ENCODE measurements at places on chromosomes 6 and 20.

GRCh38 chr20:4797275-4797674 is 75.6 kb downstream of the PRND start:
- no peak for DNase-seq

- DNase-seq: no peak
These were observed 63.0 kb upstream of the IMPG1 start for GRCh38 chr6:76135481-76135880.

DNA sequence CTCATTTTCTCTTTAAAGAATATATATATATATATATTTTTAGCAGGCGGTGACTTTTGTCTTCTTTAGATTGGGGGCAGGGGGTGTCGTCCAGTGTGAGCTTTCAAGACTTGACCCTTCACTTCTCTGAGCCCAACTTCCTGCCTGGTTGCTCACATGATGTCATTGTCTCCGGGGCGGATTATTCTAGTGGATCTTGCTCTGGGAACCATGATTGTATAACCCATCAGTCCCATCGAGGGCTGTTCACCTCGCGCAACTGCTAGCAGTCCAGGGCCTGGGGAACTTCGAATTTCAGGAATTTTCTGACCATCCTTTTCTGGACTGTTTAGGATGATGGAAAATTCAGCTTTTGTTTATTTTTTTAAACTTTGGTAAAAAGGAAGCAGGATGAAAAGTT is 1.0 kb downstream of the IGF2R start:
- DNase-seq: no peak

GRCh38 chr6:20877008-20877937 is 343.0 kb downstream of the CDKAL1 start:
- peak; percentile 79 for DNase-seq

- DNase-seq: no peak
These were observed 120.5 kb downstream of the HIVEP2 start for GRCh38 chr6:142824426-142824825.

GRCh38 chr20:8049310-8049709 is 29.7 kb upstream of the TMX4 start:
- DNase-seq: no peak

DNA sequence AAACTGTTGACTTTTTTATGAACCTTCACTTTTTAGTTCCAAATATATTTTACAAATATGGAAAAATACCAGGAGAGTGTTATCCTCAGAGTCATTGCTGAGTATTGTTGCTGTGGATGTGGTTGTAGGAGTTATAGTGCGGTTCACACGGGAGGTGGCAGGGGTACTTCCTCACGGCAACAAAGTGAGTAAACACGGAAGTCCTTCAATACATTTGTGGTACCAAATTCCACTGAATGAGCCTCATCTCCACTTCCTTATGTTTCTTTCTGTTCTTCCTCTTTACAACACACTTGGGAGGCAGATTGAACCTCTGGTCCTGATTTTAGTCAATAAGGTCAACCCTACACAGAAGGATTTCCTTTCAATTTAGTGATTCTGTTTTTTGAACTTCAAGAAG is 371.8 kb downstream of the BTBD3 start:
- DNase-seq: no peak

DNA sequence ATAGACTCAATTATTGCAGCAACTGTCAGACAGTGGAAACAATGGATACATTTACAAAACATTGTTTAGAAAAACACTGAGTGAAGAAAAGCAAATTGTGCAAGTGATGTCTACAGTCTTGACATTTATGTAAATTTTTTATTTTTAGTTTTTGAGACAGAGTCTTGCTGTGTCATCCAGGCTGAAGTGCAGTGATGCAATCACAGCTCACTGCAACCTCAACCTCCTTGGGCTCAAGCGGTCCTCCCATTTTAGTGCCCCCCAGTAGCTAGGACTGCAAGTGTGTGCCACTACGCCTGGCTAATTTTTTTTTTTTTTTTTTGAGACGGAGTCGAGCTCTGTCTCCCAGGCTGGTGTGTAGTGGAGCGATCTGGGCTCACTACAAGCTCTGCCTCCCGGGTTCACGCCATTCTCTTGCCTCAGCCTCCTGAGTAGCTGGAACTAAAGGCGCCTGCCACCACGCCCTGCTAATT is 9.7 kb downstream of the CNBD2 start:
- DNase-seq: no peak

DNA sequence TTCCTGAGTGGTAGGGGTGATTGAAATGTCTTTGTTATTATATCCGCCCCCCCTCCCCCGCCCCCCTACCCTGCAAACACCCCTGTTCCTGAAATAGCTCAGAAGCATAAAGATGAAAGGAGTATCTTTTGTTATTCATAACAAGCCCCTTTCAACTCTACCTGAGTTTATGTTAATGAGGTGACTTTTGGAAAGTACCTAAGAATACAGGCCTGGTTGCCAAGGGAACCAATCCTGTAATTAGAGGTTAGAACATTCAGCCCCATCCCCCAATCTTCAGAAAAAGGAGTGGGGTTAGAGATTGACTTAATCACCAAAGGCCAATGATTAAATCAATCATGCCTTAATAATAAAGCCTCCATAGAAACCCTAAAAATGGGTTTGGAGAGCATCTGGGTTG is 979.2 kb upstream of the GJE1 start:
- DNase-seq: no peak

GRCh38 chr20:40678286-40678875 is 10.7 kb downstream of the MAFB start:
- DNase-seq: no peak

DNA sequence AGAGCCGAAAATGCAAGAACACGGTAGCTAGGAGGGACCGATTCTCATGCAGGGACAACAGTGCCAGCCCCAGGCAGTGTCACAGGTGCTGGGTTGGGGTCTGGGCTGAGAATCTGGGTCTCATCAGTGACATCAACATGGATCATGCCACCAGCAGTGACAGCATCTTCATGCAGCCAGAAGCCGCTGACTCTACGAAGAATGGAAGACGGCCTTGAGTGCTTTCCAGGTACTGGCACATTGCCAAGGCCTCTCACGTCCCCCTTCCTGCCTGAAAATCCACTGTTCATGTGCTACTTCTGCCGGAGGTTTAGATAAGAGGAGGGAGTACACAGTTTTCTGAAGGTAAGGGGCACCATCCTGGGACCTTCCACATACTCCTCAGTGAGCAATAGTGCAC is 141.1 kb upstream of the FOXQ1 start:
- DNase-seq: no peak

All from AG04449 (cell line).